Fibroblast of skin of left quadriceps (primary cell): ENCODE measurements at places on chromosomes 13 and 19.
A peak's percentile ranks its signal among the peaks of the same experiment; 100 is the strongest.

GRCh38 chr19:21197590-21198295 is 55.9 kb downstream of the ZNF431 start:
- DNase-seq: no peak

DNA sequence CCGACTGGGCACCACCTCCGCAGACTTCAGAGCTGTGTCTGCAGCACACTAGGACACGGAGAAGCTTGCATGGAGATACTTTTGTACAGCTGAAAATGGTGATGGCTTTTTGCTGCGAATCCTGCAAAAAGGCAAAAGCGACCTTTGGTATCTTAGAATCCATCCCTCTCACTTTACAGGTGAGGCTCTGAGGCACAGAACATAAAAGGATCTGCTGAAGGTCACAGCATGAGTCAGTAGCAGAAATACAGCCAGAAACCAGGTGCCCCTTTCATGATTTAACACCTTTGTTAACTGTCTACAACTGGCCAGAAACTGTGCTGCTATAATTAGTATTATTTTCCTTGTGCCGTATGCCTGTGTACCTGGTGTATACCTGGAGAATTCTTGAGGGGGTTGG is 48.3 kb downstream of the EFNB2 start:
- no peak for DNase-seq

DNA sequence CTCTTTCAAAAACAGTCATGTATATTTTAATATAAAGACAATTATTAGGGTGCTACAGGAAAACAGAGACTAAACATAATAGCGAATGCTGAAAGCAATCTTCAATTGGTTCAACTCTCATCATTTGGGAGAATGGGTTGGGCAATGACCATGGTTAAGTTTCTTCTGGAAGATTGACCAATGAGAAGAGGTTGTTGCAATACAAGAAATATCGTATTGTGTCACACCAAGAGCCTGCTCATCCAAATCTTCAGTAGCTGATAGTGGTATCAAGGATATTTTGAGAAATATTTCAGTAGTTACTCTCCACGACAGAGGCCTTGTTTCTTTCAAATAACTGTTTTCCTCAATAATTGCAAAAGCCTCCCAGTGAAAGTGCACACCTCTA is 83.0 kb upstream of the FNDC3A start:
- DNase-seq: no peak

DNA sequence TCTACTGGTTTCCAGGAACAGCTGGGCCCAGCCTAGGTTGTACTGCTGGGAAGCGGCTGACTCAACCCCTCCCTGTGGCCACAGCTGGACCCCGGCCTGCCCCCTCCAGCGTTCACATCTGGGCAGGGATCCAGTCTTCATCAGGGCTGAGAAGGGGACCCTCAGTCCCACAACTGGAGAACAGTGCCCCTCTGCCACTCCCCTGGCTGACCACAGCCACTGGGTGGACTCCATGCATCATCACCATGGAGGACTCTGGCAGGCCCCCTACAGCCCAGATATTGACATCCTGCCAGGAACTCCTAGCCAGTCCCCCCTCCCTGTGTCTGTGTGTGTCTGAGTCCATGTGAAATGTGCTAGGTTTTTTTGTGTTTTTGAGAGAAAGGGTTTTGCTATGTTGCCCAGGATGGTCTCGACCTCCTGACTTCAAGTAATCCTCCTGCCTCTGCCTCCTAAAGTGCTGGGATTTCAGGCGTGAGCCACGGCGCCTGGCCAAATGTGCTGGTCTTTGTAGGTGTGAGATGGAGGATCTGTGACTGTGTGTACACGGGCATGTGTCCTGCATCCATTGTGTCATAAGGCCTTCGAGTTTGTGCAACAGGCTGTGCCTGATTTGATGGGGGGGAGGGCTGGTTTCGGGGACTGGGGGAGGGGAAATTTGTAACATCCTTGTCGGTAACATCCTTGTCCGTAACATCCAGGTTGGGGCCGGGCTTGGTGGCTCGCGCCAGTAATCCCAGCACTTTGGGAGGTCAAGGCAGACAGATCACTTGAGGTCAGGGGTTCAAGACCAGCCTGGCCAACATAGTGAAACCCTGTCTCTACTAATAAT is 4.0 kb upstream of the HOOK2 start:
- peak; percentile 75 for DNase-seq

- DNase-seq: no peak
Measured at GRCh38 chr13:95403349-95404140, 102.3 kb upstream of the ABCC4 start.

- no peak for DNase-seq
Measured at GRCh38 chr13:49759503-49759902, 33.0 kb downstream of the KPNA3 start.

GRCh38 chr13:39890537-39890936 is 235.1 kb downstream of the COG6 start:
- DNase-seq: no peak

GRCh38 chr19:46913198-46913851 is 52.5 kb downstream of the ARHGAP35 start:
- DNase-seq: no peak

- no peak for DNase-seq
Measured at GRCh38 chr13:60028021-60028420, 135.7 kb downstream of the DIAPH3 start.

GRCh38 chr13:108278466-108278865 is 8.9 kb downstream of the TNFSF13B start:
- DNase-seq: no peak

DNA sequence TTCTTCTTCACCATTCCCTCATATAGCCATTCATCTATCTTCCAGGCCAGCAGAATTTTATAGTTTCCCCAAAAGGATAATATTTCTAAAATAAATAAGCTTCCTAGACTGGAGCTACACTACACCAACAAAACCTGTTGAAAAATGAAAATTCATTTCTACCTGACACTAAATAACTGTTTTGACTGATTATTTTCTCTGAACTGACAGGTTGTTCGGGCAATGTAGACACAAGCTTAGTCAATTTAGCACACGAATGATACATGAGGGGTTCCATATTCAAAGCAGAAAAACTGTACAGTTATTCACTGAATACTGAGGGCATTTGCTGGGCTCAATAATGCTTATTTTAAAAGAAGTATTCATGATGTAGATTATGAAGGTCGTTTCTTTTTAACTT is 589.7 kb downstream of the LIG4 start:
- no peak for DNase-seq

DNA sequence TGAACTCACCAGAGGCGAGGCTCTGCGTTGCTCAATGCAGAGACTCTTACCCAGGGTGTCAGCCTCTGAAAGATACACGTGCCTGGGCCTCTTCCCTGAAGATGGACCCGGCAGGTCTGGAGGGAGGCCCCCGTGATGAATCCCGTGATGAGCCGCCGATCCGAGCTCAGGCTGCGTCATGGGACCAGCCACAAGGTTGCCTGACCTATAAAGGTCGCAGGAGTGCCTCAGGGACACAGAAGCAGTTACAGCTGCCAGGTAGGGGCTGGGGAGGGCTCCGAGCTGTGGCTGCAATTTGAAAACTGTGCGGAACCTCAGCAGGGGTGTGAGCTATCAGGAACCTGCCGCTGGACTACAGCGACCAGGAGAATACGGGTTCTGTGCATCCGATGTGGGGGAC is 10.5 kb upstream of the ATP11A start:
- DNase-seq: no peak

DNA sequence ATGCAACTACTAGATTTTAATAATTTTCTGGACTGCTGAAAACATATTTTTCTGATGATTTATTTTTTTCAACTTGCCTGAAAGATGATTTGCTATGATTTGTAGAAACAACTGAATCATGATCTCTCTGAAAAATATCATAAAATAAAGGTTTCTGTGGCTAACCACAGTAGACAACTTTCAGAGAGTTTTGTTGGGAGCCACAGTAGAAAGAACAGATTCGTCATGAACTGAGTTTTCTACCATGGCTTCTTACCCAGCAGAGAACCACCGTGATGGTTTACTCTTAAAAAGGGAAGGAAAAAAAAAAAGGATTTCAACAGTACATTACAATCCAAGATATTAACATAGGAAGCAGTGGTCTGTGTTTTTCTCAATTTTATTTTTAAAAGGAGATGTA is 18.0 kb downstream of the ZAR1L start:
- DNase-seq: no peak

GRCh38 chr19:34109596-34109995 is 62.7 kb upstream of the LSM14A start:
- no peak for DNase-seq

DNA sequence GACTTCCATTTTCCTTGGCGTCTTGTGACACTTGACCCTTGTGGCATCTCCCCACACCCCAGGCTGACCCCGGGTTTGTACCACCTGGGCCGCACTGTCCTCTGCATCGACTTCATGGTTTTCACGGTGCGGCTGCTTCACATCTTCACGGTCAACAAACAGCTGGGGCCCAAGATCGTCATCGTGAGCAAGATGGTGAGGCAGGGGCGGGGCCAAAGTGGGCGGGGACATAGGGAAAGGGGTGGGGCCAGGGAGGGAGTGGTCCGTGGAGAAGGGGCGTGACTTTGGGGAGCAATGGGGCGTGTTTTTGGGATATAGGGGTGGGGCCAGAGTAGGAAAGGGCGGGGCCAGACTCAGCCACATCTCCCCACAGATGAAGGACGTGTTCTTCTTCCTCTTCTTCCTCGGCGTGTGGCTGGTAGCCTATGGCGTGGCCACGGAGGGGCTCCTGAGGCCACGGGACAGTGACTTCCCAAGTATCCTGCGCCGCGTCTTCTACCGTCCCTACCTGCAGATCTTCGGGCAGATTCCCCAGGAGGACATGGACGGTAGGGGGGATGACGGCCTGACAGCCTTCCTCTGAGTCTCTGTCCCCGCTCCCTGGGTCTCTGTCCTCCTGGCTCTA is 42.8 kb downstream of the TRPM4 start:
- no peak for DNase-seq

GRCh38 chr13:28181413-28181812 is 43.1 kb downstream of the PAN3 start:
- peak; percentile 5 for DNase-seq

GRCh38 chr19:50793558-50794065 is 3.4 kb downstream of the ACP4 start:
- DNase-seq: no peak

- no peak for DNase-seq
Measured at GRCh38 chr13:73075546-73075945, 16.7 kb downstream of the KLF5 start.

GRCh38 chr13:93338906-93339305 is 112.3 kb downstream of the GPC6 start:
- no peak for DNase-seq

DNA sequence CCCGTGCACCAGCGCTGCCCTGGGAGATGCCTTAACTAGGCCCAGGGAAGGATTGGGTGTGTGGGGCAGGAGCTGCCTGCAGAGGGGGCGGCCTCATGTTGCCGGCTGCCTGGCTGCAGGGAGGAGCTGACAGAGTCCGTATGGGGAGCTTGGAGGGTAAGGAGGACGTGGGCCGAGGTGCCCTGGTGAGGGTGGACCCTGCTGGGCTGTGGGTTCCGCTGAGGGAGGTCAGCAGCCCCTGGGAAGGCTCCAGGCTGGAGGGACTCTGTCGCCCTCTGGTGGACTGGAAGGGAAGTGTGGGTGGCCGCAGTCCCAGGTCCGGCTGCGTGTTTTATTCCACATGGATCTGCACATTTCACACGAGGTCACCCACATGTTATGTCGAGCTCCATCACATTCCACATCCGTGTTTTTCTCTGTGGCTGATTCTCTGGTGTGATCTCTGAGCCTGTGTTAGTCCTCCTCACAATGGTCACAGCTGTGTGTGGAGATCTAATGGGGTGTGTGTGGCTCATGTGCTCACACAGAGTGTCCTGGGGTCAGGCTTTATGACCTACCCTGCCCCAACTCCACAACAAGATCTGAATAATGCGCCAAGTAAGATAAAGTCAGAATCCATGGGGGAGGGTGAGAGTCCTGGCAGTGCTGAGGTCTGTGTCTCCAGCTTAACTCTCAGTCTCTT is 1.8 kb upstream of the CEACAM8 start:
- DNase-seq: no peak

GRCh38 chr13:36769126-36769525 is 49.9 kb upstream of the RFXAP start:
- DNase-seq: no peak

DNA sequence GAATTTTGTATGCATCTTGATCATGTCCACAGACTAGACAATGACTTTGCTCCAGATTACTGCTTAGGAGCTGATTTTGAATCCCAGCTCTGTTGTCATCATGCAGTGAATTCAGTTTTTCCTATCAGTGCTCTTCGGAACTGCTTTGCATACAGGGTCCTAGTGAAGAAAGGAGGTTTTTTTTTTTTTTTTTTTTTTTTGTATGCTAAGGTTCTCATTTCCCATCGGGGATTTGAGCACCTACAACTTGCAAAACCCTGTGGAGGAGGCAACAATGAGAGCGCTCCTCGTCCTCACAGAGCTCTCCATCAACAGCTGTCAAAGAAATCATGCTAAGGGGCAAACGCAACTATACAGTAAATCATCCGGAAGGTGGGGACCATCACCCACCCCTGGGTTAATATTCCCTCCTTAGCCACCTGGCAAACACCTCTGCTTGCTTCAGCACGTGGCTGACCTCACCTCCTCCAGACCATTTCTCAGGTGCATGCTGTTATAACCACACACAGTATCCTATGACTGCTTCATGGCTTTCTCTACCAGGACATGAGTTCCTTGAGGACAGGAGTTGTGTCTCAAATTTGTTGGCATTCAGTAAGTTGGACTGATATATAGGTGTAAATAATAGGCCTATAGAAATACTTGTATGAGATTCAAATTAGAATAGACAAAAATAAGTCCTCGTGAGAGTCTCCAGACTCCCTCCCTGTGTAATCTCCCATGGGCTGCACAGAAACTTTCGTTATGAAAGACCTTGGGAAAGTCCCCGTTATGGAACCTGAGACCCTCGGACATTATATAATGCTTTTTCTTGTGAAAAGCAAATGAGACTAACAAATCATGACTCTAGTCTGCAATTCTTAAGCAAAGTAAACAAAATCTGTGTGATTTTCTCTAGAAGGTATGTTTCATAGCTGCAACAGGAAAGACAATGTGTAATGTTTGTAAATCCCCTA is 113.8 kb downstream of the KATNAL1 start:
- DNase-seq: no peak

GRCh38 chr13:99015606-99016490 is 38.0 kb upstream of the DOCK9 start:
- DNase-seq: no peak

GRCh38 chr13:49421391-49421790 is 22.5 kb downstream of the CAB39L start:
- no peak for DNase-seq

DNA sequence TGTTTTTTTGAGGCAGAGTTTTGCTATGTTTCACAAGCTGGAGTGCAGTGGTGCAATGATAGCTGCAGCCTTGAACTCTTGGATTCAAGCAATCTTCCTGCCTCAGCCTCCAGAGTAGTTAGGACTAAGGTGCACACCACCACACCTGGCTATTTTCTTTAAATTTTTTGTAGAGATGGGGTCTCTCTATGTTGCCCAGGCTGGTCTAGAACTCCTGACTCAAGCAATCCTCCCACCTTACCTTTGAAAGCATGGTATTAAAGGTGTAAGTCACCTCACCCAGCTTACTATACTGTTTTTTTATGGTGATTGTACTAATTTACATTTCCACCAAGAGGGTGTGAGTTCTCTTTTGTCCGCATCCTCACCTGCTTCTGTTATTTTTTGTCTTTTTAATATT is 110.0 kb downstream of the FREM2 start:
- no peak for DNase-seq

GRCh38 chr13:87080100-87080779 is 590.9 kb upstream of the SLITRK5 start:
- no peak for DNase-seq
